Adrenal gland (tissue), 19 donors: ENCODE measurements at places on chromosomes 2 and 18.

GRCh38 chr2:197130318-197130717, 180.3 kb downstream of the ANKRD44 start:
- H3K4me3 ChIP-seq = no peak overlapping the region
- no peaks in the 10 kb centered on the region for H3K27me3 ChIP-seq
- no peaks in the 10 kb centered on the region for H3K36me3 ChIP-seq
- DNase-seq = no peak

GRCh38 chr2:177467646-177468045, 75.1 kb downstream of the AGPS start:
- no peak overlapping the region for H3K4me3 ChIP-seq
- no peaks in the 10 kb centered on the region for H3K4me1 ChIP-seq
- no peak for DNase-seq

GRCh38 chr2:139218181-139218580, 438.0 kb upstream of the NXPH2 start:
- no peaks in the 10 kb centered on the region for H3K27me3 ChIP-seq
- no peak overlapping the region for H3K27ac ChIP-seq

DNA sequence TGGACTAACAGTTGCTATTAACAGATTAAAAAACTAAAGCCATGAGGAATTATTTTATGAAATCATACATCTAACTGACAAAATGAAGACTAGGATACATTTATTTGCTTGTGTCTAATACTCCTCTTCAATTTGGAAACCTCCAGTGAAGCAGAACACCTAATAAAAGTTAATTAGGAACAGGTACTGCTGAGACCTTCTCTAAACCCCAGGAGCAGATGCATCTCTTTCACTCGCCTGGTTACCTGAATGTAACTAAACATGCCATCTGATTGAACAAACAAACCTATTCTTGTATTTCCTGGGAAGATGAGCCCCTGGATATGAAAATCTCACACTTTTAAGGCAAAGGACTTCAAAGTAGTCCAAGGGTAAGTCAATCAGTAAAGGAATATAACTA, 898.2 kb downstream of the NRXN1 start:
- no peak overlapping the region for H3K27ac ChIP-seq
- H3K4me1 ChIP-seq = no peaks in the 10 kb centered on the region
- no peaks in the 10 kb centered on the region for H3K27me3 ChIP-seq
- no peak overlapping the region for H3K4me3 ChIP-seq

GRCh38 chr18:36183987-36184386, 3.3 kb upstream of the MOCOS start:
- H3K27me3 ChIP-seq = no peaks in the 10 kb centered on the region
- no peak overlapping the region for H3K27ac ChIP-seq

DNA sequence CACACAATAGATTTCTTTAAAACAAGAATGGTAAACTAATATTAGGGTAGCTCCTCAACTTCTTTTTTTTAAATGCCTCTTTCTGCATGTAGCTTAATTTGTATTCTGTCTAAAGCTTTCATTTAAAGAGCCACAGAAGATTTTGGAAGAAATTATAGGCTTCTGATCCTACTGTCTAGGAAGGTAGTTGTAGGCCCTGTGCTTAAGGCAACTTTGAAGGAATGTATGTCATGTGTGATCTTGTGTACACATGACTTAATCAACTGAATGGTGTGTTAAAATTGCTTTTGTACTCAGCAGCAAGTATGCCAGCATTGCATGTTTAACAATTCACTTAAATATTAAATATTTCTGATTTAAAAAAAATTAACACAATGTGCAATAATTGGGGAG, 51.5 kb upstream of the LYPD6 start:
- H3K36me3 ChIP-seq = no peaks in the 10 kb centered on the region
- no peaks in the 10 kb centered on the region for H3K27me3 ChIP-seq
- DNase-seq = no peak
- H3K4me1 ChIP-seq = no peaks in the 10 kb centered on the region
